Activated CD4-positive, alpha-beta T cell treated with anti-CD3 and anti-CD28 coated beads, Interleukin-2, amount 50 U/mL, for 4 hours (primary cell): ENCODE measurements at places on chromosomes 7 and 10.

DNA sequence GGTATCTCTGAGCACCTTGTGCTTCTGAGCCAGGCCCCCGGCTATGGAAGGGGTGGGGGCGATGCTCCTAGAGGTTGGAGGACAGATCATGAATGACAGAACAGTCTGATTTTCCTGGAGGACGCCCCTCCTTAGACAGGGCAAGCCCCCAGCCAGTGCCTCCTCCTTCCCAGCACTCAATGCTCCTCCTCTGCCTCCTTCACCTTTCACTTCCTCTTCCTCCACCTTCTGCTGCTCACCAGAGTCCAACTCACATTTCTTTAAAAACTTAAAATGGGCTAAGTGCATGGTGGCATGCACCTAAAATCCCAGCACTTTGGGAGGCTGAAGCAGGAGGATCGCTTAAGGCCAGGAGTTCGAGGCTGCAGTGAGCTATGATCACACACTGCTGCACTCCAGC is 71.1 kb upstream of the CUX1 start:
- no peak for DNase-seq

GRCh38 chr7:123998921-123999320 is 33.9 kb downstream of the TMEM229A start:
- no peak for DNase-seq

- DNase-seq, result no peak
Measured at GRCh38 chr10:127386606-127387327, 162.3 kb upstream of the NPS start.

GRCh38 chr7:69047151-69047754 is 551.0 kb upstream of the AUTS2 start:
- no peak for DNase-seq

DNA sequence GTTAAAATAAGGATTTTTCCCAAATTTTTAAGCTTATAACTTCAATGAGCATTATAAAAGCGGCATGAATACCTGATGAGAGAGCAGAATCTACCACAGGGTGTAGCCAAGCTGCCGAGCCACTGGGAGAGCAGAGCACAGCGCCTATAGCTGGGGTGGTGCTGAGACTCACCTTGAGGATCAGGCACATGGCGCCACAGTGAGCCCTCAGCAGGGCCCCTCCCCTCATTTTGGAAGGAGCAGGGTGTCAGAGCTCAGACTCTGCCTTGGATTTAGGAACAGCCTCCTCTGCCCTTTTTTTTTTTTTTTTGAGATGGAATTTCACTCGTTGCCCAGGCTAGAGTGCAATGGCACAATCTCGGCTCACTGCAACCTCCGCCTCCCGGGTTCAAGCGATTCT is 118.6 kb downstream of the SRPK2 start:
- no peak for DNase-seq

GRCh38 chr7:158061026-158061630 is 526.5 kb downstream of the PTPRN2 start:
- no peak for DNase-seq

- DNase-seq, result no peak
Measured at GRCh38 chr10:113880236-113880635, 25.8 kb downstream of the NHLRC2 start.

DNA sequence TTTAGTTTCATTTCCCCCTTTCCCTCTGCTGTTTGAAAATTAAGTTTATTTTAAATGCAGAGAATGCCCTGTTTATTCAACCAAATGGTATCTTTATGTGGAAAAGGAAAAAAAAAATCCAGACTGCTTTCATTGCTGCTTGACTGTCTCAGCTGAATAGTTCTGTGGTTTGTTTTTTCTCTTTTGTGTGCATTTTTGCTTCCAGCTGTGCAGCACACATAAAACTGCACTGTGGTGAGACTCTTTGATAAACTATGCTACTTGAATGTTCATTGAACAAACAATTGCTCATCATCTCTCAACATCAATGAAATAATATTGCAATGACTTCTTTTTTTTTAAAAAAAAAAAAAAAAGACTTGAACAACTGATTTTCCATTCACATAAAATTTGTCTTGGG is 78.6 kb upstream of the GLI3 start:
- no peak for DNase-seq

GRCh38 chr10:73218431-73219191 is 28.4 kb downstream of the DNAJC9 start:
- no peak for DNase-seq

DNA sequence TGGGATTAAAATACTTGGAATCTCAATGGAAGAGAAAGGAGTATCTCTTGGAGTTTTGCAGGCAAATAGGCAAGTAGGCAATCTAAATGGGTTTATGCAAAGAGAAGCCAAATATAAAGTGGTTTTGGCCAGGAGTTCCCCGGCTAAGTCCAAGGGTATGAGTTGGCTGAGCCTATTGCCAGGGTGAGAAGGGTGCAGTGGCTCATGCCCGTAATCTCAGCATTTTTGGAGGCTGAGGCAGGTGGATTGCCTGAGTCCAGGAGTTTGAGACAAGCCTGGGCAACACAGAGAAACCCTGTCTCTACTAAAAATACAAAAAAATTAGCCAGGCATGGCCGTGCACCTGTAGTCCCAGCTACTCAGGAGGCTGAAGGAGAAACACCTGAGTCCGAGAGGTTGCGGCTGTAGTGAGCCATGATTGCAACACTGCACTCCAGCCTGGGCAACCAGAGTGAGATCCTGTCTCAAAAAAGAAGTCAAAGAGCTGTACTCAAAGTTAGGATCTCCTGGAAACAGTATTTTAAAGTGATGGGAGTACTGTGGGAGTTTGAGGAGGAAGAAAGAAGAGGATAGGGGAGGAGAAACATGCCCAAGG is 130.4 kb upstream of the RAB18 start:
- no peak for DNase-seq

DNA sequence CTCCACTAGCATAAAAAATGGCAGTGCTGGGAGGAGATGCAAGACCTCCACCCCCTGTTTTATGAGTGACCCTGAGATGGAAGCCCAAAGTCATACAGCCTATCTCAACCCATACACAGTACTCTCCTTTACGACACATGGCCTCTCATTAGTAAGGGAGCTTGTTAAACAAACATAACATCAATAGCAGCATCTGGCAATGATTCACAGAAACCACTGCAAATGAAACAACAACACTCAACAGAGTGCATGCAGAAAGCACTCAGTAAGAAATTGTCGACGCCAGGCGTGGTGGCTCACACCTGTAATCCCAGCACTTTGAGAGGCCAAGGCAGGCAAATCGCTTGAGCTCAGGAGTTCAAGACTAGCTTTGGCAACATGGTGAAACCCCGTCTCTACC is 27.5 kb upstream of the FIGNL1 start:
- no peak for DNase-seq

- DNase-seq, result no peak
Measured at GRCh38 chr7:12968836-12969422, 281.5 kb downstream of the ARL4A start.

DNA sequence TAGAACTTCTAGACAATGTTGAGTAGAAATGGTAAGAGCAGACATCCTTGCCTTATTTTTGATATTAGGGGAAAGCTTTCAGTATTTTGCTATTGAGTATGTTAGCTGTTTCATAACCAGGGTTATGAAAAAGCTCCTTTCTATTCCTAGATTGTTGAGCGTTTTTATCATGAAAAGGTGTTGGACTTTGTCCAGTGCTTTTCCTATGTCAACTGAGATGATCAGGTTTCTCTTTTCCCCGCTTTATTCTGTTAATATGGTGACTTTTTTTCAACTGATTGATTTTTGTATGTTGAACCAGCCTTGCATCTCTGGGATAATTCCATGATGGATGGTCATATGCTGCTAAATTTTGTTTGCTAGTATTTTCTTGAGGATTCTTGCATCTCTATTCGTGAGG is 58.5 kb downstream of the LCOR start:
- DNase-seq, result no peak

DNA sequence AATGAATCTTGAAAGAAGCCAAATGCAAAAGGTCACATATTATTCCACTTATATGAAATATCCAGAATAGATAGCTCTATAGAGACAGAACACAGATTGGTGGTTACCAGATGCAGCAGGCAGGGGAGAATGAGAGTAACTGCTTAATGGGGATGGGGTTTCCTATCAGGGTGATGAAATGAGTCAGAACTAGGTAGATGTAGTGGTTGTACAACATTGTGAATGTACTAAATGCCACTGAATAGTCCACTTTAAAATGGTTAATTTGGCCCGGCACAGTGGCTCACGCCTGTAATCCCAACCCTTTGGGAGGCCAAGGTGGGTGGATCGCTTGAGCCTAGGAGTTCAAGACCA is 9.4 kb upstream of the SLC25A28 start:
- DNase-seq, result no peak

- no peak for DNase-seq
Measured at GRCh38 chr7:1085266-1085665, 2.6 kb upstream of the GPER1 start.

- no peak for DNase-seq
Measured at GRCh38 chr10:68137171-68137570, 27.9 kb downstream of the MYPN start.

DNA sequence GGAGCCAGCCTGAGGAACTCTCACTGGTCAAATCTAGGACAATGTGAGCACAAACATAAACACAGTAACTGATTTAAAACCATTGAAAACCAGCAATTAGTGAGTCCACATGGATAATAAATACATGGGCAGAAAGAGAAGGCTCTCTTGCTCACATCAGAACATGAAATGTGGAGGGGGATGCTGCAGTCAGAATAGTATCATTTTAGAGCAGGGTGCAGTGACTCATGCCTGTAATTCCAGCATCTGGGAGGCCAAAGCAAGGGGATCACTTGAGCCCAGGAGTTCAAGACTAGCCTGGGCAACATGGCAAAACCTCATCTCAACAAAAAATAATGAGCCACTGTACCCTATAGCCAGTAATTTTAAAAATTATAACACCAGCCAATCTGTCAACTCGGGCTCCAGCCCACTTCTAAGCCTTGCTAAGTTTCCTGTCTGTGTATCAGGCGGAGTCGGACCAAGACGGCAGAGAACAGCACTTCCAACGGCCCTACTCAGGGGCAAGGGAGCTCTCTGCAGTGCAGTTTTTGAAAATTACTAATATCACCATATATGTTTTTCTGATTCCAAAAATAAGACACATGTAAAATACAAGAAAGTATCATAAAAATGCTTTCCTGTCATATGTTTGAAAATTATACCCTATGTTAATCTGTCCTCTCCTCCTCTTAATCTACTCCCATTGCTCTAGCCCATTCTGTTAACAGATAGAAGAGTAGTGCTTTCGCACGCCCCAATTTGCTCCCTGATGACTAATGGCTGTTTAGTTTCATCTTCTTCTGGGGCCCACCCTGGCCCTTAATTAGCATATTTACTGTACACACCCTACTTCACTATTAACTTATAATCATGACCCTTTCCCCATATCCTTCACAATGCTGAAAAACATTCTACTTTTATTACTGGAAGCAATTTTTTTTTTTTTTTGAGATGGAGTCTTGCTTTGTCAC is 17.1 kb downstream of the URGCP start:
- no peak for DNase-seq

DNA sequence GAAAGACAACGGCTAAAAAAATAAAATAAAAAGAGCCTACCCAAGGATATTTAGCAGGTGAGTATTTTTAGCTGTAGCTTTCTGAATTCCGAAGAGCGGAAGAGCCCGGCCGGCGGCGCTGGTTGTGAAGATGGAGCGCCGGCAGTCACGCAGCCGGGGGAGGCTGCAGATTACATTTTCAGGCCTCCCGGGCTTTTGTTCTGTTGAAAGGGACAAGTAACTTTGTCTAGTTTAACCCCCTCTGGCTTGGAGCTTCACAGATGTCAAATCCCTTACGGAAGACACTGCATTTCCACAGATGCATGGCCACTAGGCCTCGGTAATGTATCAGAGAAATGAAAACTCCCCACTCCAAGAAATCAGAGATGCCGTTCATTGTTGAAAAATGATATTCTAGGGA is 497.6 kb upstream of the MKI67 start:
- no peak for DNase-seq

- no peak for DNase-seq
Measured at GRCh38 chr7:41889472-41889871, 186.6 kb upstream of the INHBA start.

- DNase-seq, result no peak
Measured at GRCh38 chr7:77184463-77184862, 15.2 kb downstream of the FGL2 start.

DNA sequence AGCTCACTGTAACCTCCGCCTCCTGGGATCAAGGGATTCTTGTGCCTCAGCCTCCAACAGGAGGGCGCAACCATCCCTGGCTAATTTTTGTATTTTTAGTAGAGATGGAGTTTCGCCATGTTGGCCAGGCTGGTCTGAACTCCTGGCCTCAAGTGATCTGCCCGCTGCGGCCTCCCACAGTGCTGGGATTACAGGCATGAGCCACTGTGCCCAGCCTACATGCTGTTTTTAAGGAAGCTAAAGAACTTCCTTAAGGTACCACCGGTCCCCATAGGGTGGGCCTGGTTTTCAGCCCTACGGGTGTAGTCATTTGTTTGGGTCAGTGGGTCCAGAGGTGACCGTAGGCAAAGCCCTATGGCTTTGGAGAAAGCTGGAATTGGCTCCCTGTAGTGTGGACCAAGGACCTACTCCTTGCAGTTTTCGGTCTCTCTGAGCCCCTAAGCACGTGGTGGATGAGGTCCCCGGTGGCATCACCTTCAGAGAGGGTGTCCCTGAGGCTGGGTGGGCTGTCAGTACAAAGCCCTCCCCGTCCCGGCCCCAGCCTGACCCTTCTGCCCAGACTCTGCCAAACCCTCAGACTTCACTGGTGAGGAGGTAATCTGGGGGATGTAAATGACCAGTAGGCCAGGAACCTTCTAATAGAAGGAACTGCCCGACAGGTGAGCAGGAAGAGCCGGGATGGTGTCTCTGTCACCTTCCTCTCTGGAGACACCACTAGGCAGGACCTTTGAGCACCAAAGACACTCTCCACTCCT is 30.5 kb downstream of the ANXA11 start:
- no peak for DNase-seq

DNA sequence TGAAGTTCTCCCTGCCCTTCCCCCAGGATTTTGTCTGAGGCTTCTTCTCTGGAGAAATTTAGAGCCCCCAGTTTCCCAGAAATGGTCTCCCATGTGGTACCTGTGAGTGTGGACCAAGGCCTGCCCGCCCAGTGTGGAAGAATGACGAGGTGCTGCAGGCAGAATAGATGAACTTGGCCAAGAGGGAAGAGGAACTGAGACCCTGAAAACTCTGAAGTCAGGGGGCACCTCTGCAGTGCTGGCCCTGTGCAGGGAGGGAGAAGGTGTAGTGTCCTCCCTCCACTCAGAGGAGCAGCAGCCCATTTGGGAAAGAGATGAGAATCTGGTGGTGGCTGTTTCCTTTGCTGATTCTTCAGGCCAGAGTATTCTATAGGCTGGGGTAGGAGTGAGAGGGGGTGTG is 115.2 kb upstream of the PCGF5 start:
- DNase-seq, result no peak

DNA sequence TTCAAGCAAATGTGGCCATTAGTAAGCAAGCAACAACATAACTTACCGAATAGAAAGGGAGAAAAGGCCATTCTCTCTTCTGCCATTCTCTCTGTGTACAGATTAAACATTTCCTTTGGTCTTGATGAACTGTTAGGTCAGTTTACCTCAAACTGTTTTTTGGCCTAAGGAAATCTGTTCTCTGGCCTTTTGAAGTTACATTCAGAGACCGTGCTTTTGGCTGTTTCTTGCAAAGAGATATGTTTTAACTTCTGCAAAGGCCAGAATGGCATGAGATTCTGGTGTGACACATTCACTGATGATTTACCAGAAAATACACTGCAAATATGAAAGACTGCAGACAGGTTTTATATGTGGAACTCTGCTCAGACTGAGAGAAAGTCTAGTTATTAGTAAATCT is 22.2 kb downstream of the AHR start:
- DNase-seq, result no peak

GRCh38 chr10:117933036-117933435 is 113.7 kb downstream of the RAB11FIP2 start:
- no peak for DNase-seq

GRCh38 chr10:87966459-87966858 is 103.0 kb downstream of the PTEN start:
- no peak for DNase-seq
